ENCODE measurements at places on chromosomes 2 and 18.

GRCh38 chr18:58611395-58612131 lies 17.3 kb downstream of the ALPK2 start:
- DNase-seq: no peak

DNA sequence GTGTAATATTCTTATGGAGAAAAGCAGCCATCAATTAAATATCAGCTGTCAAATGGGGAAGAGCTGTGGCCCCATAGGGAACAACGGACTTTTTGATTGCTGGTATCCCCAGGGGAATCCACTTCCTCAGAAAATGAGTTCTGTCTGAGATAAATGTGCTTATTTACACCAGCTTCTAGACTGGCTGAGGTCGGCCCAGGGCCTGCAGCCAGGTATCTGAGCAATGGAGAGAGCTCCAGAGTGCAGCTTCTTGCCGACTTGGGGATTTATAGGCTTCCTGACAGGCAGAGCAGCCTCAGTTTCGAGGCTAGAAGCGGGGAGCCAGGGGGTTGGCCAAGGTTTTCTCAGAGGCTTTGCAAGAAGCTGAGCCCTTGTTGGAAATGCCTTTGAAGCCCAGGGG lies 67.2 kb downstream of the MCFD2 start:
- DNase-seq: no peak

GRCh38 chr2:208363485-208363884 lies 43.1 kb upstream of the PTH2R start:
- DNase-seq: no peak

DNA sequence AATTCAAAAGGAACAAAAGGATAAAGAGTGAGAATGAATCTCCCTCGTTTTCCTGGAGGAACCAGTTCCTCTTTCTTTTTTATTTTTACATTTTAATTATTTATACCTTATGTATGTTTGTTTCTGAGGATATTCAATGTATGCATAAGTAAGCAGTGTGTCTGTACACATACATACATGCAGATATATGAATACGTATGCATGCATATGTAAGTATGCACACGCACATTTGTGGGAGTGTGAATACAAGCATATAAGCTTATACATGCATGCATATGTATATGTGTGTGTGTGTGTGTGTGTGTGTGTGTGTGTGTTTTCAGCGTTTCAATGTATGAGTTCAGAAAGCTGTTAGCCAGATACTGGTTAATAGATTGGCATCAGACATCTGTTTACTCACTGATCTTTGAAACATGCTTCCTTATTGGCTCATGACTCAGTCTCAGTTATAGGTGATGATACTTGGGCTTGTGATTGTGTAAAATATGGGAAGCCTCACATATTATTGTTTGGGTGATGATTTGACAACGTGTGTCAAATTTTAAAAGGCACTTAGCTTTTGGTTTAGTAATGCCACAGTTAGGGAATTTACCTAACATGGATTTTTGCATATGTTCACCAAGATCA lies 279.7 kb upstream of the TRIB2 start:
- no peak for DNase-seq

All from SHP77 treated with DMSO at 0.1 percent for 48 hours (cell line).